ENCODE measurements at places on chromosomes 5 and 9.

- DNase-seq: no peak
Measured at GRCh38 chr5:125798307-125798706, 624.9 kb upstream of the GRAMD2B start.

DNA sequence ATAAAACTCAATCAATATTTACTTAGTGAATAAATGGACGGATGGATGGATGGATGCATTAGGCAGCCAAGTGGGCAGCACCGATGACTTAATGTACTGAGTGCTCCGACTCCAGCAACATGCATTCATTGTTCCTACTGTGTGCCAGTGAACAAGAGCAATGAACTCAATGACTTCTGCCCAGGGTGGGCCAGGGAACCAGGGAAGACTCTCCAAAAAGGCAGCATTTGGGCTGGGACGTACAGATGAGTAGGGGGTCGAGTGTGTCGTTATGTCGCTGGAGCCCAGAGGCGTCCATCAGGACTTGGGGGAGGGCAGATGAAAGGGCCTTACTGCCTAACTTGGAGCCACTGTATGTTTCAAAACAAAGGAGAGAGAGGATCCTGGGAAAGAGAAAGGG lies 126.4 kb downstream of the KCNIP1 start:
- DNase-seq: no peak

DNA sequence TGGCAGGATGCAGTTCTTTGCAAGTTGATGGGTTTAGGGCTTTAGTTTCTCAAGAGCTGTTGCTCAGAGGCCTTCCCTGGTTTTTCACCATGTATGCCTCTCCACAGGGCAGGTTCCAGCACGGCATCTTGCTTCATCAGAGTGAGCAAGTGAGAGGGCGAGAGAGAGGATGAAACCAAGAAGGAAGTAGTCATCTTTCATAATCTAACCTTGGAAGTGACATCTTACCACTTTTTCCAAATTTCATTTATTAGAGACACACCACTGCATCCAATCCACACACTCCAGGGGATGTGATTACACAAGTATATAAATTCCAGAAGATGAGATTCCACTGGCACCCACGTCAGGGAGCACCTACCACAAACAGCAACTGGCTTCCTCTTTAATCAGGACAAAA lies 294.4 kb downstream of the MARCHF11 start:
- no peak for DNase-seq

DNA sequence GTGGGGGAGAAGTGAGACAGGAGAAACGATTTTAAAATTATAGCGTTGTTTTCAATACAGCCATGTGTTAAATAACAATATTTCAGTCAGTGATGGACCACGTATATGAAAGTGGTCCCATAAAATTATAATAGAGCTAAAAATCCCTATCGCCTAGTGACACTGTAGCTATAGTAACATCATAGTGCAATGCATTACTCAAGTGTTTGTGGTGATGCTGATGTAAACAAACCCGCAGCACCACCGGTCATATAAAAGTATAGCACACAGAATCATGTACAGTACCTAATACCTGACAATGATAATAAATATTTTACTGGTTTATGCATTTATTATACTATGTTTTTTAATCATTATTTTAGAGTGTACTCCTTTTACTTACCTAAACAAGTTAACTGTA lies 407.4 kb upstream of the SEMA6A start:
- DNase-seq: no peak

GRCh38 chr5:58136406-58136805 lies 323.5 kb downstream of the PLK2 start:
- DNase-seq: no peak

DNA sequence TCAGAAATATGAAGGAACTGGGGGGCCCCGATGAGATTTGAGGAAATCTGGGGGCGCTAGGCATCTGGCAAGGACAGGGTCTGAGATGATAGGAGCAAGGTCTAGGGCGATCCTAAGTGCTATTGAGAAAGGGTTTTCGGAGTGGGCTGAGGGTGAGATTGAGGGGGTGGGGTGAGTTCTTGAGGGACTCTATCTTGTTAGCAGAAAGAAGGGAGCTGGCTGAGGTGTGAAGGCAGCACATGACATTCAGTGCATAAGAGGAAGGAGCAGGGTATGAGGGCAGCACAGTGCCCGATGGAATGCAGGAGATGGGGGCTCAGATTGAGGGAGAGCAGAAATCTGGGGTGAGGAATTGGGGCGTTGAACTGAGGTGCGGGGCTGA lies 640 bp downstream of the TRIM32 start:
- DNase-seq: no peak

DNA sequence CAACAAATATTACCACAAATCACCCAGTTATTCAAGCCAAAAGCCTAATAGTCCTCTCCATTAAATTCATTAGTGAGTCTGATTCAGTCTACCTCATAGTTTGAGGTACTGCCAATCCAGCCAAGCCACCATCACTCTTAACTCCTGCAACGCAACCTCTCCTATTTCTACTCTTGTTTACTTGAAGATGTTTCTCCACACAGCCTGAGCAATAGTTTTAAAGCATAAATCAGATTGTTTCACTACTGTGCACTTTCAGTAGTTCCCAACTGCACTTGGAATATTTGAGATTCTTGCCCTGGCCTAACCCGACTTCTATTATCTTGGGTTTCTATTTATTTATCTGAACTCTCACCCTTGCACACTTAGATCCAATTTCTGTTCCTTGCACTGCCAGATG lies 85.5 kb downstream of the YIPF5 start:
- DNase-seq: no peak

- no peak for DNase-seq
Measured at GRCh38 chr5:170201311-170201710, 31.5 kb upstream of the C5orf58 start.

- no peak for DNase-seq
Measured at GRCh38 chr5:176527246-176528222, 9.7 kb downstream of the RNF44 start.

DNA sequence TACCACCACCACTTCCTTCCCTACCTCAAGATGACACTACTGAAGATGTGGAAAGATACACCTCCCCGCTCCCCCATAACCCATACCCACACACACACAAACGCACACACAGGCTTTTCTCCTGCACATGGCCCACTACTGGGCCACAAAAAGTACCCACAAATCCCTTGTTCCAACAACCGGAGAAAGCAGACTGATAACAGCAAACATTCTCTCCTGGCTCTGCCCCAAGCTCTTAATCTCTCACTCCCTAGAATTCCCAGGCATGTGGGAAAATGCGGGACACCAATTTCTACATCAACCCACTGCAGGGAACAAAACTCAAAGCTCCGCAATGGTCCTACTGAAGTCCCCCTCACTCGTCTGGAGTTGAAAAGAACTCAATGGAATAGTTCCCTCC lies 611.0 kb upstream of the KLF4 start:
- DNase-seq: no peak

DNA sequence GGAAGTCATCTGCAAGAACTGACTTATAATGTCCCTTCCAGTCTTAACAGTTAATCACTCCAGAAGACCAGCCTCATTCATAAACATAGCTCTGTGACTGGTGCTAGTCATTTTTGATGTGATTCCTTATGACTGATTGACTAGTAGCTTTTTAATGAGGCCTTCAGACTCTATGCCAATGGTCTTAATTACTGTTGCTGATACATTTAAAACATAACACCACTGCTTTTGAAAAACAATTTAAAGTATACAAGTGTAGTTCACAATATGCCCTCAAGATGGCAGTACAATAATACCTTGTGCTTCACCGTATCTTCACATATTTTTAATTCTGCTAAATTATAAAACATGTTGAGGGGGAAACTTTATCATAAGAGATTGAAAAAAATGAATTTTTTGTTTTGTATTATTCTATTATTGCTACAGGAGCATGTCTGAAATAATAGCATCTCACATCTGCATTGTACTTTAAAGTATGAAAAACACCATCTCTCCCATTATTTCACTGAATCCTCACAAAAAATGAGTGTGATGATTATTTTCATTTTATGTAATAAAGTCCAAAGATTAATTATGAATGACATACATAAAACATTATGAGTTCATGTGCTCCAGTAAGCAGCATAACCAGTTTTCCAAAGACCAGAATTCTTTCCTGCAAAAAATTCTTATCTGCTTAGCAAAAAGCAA lies 55.2 kb upstream of the SHISAL2B start:
- DNase-seq: no peak

- no peak for DNase-seq
Measured at GRCh38 chr5:9540791-9541190, 5.1 kb downstream of the SEMA5A start.

DNA sequence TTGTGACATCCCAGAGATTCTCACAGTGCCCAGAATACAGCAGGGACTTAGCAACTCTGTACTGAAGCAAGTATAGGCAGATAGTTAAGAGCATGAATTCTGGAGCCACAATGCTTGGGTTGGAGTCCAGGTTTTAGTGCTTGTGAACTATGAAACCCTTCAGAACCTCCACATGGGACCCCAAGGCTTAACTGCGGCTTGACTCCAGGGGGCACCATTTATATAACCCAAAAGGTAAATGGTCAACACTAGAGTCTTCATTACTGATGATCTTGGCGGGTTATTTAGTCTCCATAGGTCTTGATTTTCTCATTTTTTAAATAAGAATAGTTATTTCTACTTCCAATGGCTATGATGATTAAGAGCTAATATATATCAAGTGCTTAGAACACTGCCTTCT lies 390.3 kb downstream of the TAF11L14 start:
- DNase-seq: no peak

- no peak for DNase-seq
Measured at GRCh38 chr9:108775901-108776306, 79.9 kb downstream of the ACTL7B start.

GRCh38 chr5:112366987-112367386 lies 52.1 kb downstream of the EPB41L4A start:
- DNase-seq: no peak

- DNase-seq: no peak
Measured at GRCh38 chr9:133601746-133602145, 7.4 kb downstream of the FAM163B start.

DNA sequence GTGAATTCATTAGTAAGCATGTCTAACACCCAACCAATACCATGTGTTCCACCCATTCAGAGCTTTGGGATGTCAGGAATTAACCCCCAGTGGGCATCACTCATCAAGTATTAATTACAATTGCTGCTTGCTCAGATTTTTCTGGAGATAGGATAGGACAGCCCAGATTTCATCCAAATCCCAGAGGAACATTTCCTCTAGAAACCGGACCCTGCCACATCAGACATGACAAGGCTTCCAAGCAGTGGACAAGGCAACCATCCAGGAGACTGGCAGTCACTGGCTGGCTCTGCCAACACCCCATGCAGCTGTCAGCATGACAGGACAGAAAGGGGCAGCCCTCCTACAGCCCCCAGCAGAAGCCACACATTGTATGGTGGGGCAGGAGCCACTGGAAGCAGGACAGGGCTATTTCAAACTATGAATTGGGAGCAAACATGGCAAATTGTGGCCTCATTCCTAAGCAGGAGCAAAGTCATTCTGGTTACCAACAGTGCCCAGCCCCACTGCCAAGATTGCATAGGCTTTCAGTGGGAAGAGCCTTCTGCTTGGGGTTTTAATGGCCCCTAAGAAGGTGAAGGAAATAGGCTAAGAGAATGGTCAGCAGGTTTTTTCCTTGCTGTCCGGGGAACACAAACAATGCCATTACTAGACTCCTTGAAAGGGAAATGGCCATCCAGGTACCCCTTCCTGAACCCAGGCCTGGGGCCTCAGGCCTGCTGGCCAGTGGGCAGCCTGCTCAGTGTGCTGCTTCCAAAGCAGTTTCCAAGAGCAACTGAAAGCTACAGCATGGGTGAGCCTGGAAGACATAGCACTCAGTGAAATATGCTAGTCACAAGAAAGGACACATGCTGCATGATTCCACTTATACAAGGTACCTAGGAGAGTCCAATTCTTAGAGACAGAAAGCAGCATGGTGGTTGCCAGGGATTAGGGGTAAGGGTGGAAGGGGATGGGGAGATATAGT lies 294.7 kb upstream of the SLC30A5 start:
- DNase-seq: no peak

DNA sequence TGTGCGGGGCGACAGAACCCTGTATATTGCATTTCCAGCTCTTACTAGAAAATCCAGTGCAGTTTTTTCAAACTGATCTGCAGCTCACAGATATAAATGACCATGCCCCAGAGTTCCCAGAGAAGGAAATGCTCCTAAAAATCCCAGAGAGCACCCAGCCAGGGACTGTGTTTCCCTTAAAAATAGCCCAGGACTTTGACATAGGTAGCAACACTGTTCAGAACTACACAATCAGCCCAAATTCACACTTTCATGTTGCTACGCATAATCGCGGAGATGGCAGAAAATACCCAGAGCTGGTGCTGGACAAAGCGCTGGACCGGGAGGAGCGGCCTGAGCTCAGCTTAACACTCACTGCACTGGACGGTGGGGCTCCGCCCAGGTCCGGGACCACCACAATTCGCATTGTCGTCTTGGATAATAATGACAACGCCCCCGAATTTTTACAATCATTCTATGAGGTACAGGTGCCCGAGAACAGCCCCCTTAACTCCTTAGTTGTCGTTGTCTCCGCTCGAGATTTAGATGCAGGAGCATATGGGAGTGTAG lies 786 bp downstream of the PCDHB5 start:
- no peak for DNase-seq

DNA sequence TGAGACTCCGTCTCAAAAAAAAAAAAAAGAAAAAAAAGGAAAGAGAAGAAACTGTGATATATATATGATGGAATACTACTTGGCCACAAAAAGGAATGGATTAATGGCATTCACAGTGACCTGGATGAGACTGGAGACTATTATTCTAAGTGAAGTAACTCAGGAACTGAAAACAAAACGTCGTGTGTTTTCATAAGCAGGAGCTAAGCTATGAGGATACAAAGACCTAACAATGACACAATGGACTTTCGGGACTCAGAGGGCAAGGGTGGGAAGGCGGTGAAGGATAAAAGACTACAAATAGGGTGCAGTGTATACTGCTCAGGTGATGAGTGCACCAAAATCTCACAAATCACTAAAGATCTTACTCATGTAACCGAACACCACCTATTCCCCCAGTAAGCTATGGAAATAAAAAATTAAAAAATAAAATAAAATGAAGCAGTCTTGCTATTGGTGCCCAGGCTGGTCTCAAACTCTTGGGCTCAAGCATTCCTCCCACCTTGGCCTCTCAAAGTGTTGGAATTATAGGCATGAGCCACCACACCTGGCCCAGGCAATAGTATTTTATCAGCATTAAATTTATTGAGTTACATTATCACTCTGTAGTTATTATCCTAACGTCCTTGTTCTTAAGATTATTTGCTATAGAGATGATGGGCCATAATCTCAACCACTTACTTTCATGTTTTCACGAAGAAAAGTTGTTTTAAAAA lies 71.5 kb upstream of the GPBP1 start:
- DNase-seq: no peak

GRCh38 chr9:89765211-89765946 lies 160.6 kb downstream of the GADD45G start:
- DNase-seq: no peak

- no peak for DNase-seq
Measured at GRCh38 chr5:7169240-7169878, 226.6 kb upstream of the ADCY2 start.

- no peak for DNase-seq
Measured at GRCh38 chr5:134958755-134959154, 9.0 kb upstream of the CATSPER3 start.

Measured in stimulated activated CD8-positive, alpha-beta memory T cell treated with anti-CD3 and anti-CD28 coated beads, Interleukin-15, amount 100 ng/mL, for 4 hours (primary cell).